Naive thymus-derived CD4-positive, alpha-beta T cell (primary cell): ENCODE measurements at places on chromosomes 5 and 9.

- H3K27ac ChIP-seq, result no peak overlapping the region
- peaks cover 41% of the 10 kb centered on the region for H3K36me3 ChIP-seq
- DNase-seq, result no peak
- H3K4me3 ChIP-seq, result no peak overlapping the region
Measured at GRCh38 chr5:175697846-175698245, 40.0 kb downstream of the HRH2 start.

- H3K4me3 ChIP-seq, result no peak overlapping the region
- H3K27ac ChIP-seq, result no peak overlapping the region
- no peaks in the 10 kb centered on the region for H3K36me3 ChIP-seq
- no peaks in the 10 kb centered on the region for H3K27me3 ChIP-seq
- no peak for DNase-seq
Measured at GRCh38 chr5:145853781-145854376, 18.7 kb upstream of the PRELID2 start.

- H3K27ac ChIP-seq, result no peak overlapping the region
- H3K27me3 ChIP-seq, result no peaks in the 10 kb centered on the region
- no peak for DNase-seq
Measured at GRCh38 chr5:53448851-53449250, 31.6 kb upstream of the FST start.

DNA sequence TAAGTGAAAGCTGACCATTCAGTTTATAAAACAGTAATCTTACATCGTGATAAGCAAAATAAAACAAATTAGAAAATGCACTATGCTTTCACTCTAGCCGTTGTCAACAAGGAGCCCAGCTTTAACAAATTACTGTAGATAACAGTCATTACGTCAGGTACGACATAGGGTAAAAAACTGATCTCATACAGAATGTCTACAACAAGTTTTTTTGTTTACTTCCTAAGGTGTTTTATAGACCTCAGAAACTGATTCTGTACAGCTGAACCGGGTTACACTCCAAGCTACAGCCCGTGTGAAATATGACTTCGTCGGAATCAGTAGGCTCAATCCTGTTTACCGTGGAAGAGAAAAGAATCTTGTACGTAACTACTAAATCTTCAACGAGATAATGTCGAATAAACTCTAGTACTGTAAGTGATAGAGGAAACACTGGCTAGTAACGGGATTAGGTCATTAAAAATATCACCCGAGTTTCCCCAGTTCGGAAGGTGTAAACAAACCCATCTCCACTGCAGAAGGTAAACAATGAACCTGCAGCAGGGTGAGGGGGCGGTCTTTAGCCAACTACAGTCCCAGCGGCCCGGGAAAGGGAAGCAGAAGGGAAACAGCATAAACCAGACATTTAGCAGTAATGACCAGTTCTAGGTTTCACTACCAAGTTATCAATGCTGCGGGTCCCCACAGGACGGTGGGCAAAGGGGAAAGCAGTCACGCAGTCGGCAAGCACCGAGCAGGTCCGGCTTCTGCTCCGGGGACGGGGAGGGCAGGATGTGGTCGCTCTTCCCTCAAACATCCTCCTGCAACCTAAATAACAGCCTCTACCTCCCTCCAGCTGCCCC, 1.1 kb downstream of the RICTOR start:
- peak overlapping the region; percentile 100 for H3K27ac ChIP-seq
- peaks cover 15% of the 10 kb centered on the region for H3K36me3 ChIP-seq
- peaks cover 11% of the 10 kb centered on the region for H3K27me3 ChIP-seq
- peak; percentile 63 for DNase-seq

- DNase-seq, result no peak
- H3K4me1 ChIP-seq, result no peaks in the 10 kb centered on the region
- H3K27ac ChIP-seq, result no peak overlapping the region
- H3K4me3 ChIP-seq, result no peak overlapping the region
- H3K36me3 ChIP-seq, result no peaks in the 10 kb centered on the region
- H3K27me3 ChIP-seq, result no peaks in the 10 kb centered on the region
Measured at GRCh38 chr9:68964765-68965164, 49.1 kb downstream of the PRKACG start.

- no peak overlapping the region for H3K4me3 ChIP-seq
- no peaks in the 10 kb centered on the region for H3K4me1 ChIP-seq
- no peaks in the 10 kb centered on the region for H3K36me3 ChIP-seq
- H3K27me3 ChIP-seq, result no peaks in the 10 kb centered on the region
- DNase-seq, result no peak
Measured at GRCh38 chr9:106020186-106020585, 325.8 kb downstream of the TMEM38B start.
